IMR-90 (cell line): ENCODE measurements at places on chromosomes 1 and 21.

DNA sequence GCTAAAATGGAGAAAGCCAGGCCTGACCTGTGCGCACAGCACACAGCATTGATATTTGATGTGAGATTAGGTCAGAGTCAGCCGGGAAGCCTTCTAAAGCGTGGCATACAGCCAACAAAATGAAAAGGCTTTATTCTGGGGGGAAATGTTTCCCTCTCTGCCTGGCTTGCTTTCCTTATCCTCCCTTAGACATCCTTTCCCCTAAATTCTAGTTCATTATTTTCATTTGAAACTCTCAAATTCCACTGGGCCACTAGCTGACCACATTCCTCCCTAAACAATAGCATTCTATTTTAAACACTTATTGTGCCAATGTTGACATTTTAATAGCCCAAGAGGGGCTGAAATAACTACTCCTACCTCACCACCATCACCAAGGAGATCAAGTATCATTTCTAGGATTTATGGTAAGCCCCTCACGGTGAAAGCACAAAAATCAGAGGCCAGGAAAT is 49.4 kb downstream of the LEPR start:
- peak; percentile 32 for DNase-seq

DNA sequence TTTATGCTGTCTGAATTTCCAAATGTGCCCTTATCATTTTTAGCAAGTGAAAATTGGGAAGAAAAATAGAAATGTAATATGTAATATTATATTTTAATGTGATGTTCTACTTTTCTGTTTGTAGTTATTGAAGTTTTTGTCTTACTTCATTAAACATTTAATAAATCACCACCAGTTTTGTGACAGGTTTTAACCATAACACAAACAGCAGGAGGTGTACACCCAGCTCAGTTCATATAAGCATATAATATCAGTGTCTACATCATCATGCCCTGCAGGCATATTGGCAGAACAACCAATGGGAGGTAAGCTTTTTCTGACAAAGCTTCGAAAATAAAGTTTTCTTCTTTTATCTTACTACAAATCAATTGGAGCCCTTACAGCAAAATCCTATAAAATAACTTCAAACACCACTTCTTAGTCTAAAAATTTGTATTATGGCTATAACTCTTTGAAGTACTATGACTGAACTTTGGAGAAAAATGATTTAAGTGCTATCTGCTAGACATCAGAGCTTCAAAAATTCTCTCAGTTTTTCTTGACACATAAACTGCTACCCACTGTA is 236.7 kb downstream of the BARHL2 start:
- DNase-seq, result no peak

- no peak for DNase-seq
Measured at GRCh38 chr1:156582388-156583017, 3.0 kb downstream of the TTC24 start.

DNA sequence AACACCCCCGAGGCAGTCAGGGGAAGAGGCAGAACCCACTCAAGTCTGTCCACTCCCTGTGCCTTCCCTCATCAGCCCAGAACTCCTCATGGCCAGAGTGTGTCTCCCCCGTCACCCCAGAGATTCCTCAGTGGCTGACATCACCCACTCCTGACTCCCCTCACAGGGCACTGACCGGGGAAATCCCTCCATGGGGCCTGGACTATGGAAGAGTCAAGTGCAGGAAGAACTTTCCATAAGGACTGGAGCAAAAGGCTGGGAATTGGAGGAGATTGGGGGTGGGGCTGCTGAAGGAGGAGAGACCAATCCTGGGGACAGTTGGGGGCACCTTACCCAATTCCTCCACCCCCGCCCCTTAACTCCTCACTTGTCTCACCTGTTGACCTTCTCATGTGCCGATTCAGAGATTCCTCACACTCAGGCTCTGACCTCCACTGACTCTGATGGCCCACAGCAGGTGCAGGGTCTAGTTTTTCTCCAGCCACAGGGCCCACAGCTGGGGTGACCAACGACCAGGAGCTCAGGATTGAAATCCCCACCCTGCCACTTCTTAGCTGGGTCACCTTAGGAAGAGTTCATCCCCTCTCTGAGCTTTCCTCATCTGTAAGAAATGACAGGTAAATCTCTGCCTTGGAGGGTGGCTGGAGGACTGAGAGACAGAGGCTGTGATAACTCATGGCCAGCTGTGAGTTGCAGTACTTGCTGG is 481 bp upstream of the EXTL1 start:
- peak; percentile 31 for DNase-seq
